ENCODE measurements at places on chromosomes 6 and 20.

DNA sequence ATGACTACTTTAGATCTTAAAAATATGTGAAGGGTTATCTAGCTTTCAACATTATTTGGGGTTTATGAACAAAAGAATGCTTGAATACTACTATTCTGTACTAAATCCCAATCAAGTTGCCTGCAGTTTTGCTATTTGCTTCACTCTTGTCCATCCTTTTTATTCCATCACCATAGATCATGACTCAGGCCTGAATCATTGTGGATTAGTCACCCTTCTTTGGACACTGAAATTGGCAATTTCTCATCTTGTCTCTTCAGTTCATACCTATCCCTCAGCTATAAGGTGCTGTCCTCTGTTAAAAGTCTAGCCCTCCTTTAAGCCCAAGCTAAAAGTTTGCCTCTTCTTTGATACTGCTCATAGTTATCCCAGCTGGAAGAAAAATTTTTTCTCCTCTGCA, 199.1 kb downstream of the CENPW start:
- no peak for DNase-seq

DNA sequence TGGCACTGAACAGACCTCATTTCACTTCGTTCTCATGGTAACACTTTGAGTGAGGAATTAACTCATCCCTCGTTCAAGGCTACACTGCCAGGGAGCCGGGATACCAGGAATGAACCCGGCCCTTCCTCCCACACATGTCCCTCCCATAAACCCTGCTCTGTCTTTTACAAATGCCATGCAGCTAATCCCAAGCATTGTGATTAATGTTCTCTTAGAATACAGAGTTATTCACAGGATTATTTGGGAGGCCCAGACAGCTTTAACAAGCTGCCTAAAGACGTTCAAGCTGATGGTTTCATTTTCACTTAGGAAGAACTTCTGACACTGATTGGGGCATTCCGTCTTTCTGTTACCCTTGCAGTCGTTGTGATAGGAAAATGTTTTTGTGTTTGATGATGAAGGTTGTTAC, 42.5 kb upstream of the CD83 start:
- peak; percentile 50 for DNase-seq

- no peak for DNase-seq
Observed at GRCh38 chr6:109332748-109333147, 49.5 kb downstream of the CD164 start.

DNA sequence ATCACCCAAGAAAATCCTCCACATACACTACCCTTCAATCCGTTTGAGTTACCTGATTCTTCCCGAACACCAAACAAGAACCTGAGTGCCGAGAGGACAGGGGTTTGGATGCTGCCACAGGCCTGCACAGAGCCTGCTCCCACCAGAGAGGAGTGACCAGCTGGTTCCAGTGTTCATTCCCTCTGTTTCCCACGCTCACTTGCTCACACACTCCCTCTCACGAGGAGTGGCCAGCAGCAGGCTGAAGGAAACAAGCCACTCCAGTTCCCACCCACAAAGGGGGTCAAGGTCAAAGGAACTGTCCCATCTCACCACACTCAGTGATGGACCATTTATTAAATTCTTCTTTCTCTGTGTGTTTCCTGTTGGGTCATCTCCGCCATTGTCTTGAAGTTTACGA, 97.2 kb upstream of the SNX9 start:
- no peak for DNase-seq

GRCh38 chr6:123838505-123839234, 35.0 kb downstream of the NKAIN2 start:
- no peak for DNase-seq

DNA sequence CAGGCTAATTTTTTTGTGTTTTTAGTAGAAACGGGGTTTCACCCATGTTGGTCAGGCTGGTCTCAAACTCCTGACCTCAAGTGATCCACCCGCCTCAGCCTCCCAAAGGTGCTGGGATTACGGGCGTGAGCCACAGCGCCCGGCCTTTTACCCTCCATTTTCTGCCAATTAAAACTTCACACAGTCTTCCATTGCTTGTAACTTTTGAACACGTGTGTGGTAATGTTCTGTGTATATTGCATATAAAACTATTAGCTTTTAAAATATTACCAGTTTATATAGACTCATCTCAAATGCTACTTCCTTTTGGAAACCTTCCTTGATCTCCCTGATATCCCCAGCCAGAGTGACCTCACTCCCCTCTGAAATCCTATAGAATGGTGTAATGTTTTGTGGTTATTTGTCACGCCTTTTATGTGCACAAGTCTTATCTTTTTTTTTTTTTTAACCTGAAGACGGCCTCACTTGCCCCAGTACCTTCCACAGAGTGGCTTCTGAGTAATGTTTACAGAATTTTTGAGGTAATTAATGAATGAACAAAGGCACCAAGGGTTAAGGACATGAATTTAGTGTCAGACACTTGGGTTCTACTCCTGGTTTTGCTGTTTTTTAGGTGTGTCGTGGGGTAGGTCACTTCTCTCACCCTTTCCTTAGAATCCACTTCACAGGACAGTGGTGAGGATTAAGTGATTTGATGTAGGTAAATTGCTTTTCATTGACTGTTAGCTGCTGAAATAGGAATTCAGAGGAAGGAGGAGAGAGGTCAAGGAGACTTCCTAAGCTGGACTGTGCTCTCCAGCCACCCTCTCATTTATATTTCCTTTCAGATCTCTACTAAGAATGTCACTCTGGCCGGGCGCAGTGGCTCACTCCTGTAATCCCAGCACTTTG, 11.2 kb upstream of the MMP24 start:
- DNase-seq: no peak

DNA sequence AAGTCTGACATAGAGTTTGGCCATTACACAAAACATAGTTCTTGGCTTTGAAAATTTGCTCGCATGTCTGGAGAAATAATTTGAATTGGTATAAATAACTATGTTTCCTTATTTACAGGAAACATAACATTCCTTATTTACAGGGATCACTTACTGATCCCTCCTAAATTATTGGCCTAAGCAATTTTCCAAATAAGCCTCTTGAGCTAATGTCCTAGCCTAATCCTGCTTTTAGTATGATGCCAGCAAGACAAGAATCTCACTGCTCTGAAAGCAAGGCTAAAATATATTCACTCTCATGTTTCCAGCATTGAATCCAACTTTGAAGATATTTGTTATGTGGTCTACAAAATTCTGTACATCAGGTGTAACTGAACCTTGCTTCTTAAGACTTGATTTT, 4.1 kb upstream of the TBC1D32 start:
- no peak for DNase-seq

- no peak for DNase-seq
Observed at GRCh38 chr6:166056637-166057036, 111.0 kb downstream of the TBXT start.

DNA sequence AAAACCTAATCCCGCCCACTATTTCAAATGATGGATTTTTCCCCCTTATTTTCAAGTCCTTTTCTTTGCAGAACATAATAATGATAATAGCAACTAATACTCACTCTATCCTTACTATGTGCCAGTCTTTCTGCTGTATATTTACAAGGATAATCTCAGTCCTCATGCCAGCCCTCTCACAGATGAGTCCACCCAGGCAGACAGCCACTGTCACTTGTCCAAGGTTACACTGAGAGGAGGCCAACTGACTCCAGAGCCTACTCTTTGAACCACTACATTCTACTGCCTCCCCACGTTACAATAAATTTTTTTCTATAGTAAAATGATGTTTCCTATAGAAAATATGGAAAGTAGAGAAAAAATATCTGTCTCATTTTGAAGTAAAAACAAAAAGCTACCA, 30.9 kb downstream of the ELOVL5 start:
- DNase-seq: no peak

DNA sequence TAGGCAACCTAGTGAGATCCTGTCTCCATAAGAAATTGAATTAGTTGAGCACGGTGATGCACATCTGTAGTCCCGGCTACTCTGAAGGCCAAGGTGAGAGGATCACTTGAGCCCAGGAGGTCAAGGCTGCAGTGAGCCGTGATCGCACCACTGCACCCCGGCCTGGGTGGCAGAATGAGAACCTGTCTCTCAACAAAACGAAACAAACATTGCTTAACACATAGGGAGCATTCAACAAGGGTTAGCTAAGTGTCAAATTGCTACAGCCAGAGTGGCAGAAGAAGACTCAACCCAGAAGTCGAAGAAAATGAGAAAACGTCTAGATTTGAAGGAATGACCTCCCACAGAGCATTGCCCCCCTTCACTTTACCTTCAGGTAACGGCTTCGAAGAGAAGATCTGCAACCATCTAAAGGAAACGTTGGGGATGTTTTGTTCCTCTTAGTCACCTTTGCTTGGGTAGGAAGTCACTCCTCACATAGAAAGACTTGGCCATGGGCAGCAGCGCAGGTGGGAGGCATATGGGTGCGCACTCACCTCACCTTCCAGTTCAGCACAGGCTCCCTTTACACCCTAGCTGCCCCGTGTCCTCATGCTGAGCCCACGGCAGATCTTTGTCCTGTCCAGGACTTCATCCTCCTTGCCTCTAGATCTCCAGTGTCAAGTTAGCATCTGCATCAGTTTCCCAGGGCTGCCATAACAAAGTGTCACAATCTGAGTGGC, 63.7 kb upstream of the SHLD1 start:
- no peak for DNase-seq

GRCh38 chr6:43676962-43677606, 10.5 kb downstream of the MRPS18A start:
- DNase-seq: no peak

GRCh38 chr6:110270165-110270564, 88.0 kb downstream of the METTL24 start:
- DNase-seq: no peak

DNA sequence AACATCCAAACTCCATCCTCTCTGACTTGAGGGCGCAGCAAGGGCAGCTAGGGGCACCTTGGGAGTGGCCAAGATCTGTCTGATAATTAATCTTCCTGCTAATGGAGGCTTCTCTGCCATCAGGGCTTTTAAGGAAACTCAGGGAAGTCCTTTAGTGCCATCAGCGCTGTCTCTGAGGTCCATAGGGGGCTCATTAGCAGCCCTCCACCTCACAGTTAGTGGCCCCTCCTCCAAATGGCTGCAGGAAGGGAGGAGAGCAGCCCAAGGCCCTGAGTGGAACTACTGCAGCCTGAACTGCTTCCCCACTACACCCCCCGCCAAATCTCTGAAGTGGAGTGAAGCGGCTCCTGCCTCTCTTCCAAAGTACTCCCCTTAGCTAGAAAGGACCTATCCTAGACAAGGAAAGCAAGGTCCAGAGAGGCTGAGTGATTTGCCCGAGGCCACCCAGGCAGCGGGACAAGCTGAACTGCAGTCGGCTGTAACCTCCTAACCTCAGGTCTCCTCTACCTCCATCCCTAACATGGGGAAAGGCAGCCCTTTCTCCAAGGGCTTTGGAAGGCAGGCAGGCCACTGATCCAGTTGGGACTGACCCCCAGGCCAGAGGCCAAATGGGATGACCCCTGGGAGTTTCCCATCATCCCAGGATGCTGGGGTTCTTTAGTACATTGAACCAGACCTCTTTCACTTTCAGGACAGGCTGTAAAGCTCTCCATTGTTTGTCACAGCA, 39.5 kb upstream of the ZFAND3 start:
- no peak for DNase-seq

DNA sequence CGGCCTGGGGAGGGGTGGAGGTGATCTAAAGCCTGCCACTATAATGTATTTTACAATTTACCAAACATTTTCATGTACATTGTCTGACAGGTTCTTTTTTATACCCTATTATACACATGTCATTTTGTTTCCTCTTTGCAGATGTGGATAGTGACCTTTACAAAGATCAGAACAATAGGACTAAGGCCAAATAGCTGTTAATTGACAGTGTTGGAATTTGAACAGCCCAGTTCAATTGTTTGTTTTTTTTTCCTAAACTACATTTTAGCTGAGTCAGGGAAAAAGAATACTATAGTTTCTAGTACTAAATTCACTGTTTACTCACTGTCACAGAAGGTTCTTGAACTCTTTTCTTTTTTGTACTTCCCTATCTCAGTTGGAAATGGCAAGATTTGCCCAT, 40.2 kb downstream of the PGM3 start:
- no peak for DNase-seq

DNA sequence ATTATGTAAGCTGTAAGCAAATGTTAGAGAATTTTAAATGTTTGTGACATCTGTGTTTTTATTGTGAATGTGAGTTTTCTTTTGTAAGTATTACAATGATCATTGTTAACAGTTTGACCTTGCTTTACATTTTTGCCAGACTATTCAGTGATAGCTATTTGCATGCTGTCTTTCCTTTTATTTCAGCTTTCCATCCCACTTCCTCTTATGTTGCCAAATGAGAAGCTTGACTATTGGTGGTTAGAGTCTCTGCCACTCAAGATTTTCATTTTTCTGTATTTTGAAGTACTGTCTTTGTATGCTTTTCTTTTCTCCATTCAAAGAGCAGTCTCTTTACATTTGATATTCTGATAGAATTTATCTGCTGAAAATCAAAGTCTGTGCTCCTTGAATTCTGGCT, 104.1 kb downstream of the PRIM2 start:
- no peak for DNase-seq

DNA sequence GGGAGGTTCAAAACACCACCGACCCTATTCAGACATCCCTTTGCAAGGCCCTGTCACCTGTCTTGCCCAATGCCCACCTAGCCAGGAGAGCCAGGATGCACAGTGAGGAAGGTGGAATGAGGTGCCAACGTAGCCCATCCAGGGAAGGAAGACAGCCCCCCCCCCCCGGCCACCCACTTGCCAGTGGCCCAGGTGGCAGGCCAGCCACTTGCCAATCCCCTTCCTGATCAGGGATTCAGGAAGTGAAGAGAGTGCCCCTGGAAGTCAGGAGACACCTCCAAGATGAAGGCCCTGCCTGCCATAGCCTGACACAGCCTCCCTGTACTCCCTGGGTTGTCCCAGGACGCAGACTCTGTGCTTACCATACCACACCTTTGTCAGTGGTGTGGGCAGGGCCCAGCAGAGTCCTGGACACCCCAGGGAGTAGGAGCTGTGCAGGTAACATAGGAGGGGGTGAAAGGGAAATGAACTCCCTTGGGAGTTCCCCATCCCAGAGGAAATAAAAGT, 54.7 kb downstream of the MRPL14 start:
- no peak for DNase-seq

DNA sequence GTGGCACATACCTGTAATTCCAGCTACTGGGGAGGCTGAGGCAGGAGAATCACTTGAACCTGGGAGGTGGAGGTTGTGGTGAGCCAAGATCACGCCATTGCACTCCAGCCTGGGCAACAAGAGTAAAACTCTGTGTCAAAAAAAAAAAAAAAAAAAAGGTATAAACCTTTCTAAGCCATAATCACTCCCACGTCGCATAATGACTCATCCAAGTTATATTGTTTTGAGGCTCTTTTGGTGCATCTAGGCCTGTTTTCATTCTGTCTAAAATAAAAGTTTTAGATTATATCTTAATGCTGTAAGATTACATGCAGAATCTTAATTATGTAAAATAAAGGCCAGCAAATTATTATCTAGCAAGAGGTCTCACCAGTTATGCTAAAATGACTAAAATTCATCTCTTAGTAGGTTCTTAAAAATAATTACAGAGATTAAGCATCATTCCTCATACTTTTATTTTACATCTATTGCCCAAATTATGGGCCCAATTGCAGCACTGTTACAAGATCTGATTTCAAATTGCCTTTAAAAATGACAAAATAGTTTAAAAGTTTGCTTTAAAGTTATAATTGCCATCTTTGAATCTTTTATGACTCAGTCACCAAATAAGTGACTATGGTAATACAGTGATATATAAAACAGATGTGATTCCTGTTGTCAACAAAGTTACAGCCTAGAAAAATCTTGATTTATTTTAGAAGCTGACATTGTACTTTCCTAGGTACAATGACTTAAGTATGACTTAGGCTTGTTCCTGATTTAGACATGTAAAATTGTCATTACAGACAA, 10.4 kb upstream of the SUMO4 start:
- no peak for DNase-seq

GRCh38 chr6:43935921-43936439, 166.0 kb downstream of the VEGFA start:
- no peak for DNase-seq

Measured in CD4-positive, alpha-beta memory T cell (primary cell).